Midbrain (tissue), 1 donor: ENCODE measurements at places on chromosomes 12 and 14.

DNA sequence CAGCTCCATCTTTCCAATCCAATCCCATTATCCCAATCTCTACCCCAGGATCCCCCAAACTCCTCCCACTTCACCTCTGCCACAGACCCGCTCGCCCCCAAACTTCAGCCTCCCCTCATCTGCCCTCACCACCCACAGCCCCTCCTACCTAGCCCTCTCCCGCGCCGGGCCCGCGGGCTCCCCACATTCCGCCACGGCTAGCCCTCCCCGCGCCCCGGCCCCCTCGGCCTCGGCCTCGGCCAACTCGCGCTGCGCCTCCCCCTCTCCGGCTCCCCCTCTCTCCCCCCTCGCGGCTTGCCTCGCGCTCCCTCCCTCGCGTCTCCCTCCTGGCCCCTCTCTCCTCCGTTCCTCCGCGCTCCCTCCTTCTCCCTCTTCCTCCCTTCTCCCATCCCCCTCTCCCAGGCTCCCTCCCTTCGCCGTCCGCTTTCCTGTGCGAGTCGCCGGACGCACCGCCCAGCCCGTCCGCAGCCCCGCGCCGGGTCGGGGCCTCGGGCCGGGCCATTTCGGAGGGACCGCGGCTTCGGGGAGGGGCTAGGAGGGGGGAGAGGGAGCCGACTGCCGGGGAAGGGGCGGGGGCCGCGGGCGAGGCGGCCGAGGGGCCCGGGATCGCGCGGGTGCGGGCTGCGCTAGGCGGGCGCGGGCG is at the start of gene ATN1:
Gene ATN1 (plus strand): TSS at position 581 of the 643 bp plus-strand sequence. CDS start 6,043 bp downstream, outside the sequence.
- DNase-seq: peak; percentile 85

- no peak for DNase-seq
These were observed 46.6 kb downstream of the PDZRN4 start for GRCh38 chr12:41234692-41235091.

GRCh38 chr14:31419967-31420318 is 407 bp downstream of the HEATR5A start:
- peak; percentile 17 for DNase-seq

GRCh38 chr14:61153431-61153830 is 127.7 kb downstream of the TMEM30B start:
- no peak for DNase-seq

DNA sequence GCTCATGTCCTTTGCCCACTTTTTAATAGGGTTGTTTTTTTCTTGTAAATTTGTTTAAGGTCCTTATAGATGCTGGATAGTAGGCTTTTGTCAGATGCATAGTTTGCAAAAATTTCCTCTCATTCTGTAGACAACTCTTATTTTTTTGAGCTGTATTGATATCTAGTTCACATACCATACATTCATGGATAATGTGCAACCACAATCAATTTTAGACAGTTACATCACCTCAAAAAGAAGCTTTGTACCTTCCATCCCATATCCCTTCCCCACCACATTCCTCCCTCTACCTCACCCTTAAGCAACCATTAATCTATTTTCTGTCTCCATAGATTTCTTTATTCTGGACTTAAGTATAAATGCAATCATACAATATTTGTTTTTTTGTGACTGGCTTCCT is 98.4 kb downstream of the PTCSC3 start:
- no peak for DNase-seq

DNA sequence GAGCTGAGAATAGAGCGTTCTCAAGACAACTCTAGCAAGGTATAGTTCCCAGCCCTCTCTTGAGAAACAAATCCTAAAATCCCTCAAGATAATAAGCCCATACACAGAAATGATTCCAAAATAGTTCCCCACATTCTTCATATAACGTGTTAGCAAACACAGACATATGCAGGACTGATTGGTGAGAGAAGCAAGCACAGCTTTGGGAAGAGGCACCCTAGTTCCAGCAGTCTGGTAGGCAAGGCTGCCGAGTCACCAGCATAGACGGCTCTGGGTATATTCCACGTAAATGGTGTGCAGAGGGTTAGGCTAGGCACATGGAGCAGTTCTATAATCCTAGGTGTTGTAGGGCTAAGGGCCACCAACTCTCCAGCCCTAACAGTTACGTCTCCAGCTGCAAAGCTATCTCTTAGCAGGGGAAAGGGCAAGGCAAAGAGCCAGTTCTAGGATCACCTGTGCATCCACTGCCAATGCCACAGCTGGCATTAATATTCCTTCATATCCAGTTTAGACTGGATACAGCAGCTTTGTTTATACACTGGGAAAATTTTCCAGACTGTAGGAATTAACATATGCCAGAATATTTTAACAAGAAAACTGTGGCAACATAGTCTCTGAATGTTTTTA is 52.9 kb downstream of the SH2B3 start:
- DNase-seq: no peak

- DNase-seq: no peak
These were observed 40.5 kb downstream of the MGST1 start for GRCh38 chr12:16387919-16388318.

DNA sequence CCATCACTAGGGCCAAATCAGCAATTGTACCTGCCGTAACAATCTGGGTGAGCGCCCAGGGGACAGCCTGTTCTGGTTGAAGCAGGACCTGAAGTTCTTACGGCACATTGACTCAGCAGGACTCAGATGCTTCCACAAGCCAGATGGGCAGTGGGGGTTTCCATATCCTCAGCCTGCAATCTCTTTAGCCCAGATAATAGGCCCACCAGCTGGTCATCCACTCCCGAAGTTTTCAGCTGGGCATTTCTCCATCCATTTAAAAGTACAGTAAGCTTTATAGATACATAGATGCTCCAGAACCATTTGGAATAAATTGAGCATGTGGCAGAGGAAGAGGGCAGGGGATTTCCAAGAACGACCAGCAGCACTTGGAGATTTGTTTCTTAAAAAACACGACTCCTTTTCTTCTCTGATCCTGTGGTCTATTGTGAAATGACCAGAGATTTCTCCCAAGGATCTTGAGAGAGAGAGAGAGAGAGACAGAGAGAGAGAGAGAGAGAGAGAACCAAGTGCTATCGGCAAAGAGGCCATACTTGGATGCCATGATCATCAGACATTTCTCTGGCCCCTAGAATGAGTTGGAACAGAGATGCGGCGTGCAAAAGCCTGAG is 74.8 kb upstream of the PLXNC1 start:
- no peak for DNase-seq

- no peak for DNase-seq
These were observed 57.3 kb downstream of the BCL11B start for GRCh38 chr14:99214701-99215100.

GRCh38 chr14:106024983-106025604 is 498.7 kb downstream of the TMEM121 start:
- no peak for DNase-seq

- no peak for DNase-seq
These were observed 40.7 kb downstream of the NEUROD4 start for GRCh38 chr12:55060470-55060869.

GRCh38 chr14:32473464-32473855 is 144.4 kb downstream of the AKAP6 start:
- no peak for DNase-seq

DNA sequence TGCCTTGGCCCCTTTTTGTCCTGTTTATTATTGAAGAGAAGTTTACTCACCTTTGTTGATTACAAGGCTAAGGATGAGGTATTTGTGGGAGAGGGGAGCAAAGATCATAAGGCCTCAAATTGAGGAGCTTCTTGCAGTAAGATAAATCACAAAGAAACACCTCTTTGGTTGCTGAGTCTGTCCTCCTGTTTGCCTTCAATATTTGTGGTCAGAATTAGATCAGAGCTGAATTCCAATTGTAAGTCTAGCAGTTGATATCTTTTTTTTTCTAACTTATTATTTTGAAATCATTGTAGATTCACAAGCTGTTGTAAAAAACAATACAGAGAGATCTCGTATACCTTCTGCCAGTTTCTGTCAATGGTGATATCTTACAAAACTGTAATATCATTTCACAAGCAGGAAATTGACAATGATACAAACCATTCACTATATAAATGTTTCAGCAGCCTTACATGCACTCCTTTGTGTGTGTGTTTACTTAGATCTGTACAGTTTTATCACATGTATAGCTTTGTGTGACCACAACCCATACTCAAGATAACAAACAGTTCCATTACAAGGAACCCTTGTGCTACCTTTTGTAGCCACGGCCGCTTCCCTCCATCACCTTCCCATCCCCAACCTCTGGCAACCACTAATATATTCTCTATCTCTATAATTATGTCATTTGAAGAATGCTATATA is 97.4 kb downstream of the KICS2 start:
- DNase-seq: no peak

GRCh38 chr12:53480491-53481442 is 18.5 kb downstream of the MAP3K12 start:
- DNase-seq: no peak
